Activated CD4-positive, alpha-beta T cell treated with anti-CD3 and anti-CD28 coated beads, Interleukin-2, Interleukin-4, amounts not matched to agents 100 ng/mL and 50 ng/mL, durations not matched to agents 16 hours and 8 hours (primary cell): ENCODE measurements at places on chromosomes 3 and 15.

GRCh38 chr3:51896607-51897305, 6.4 kb downstream of the IQCF1 start:
- DNase-seq = no peak

GRCh38 chr3:168926426-168926825, 737.1 kb downstream of the MECOM start:
- no peak for DNase-seq

GRCh38 chr3:25592510-25592968, 72.2 kb downstream of the TOP2B start:
- no peak for DNase-seq

- no peak for DNase-seq
These were observed 22.6 kb upstream of the MTMR10 start for GRCh38 chr15:31013863-31014607.

GRCh38 chr3:196412704-196413103, 19.5 kb downstream of the UBXN7 start:
- no peak for DNase-seq

GRCh38 chr3:197420115-197420514, 121.7 kb upstream of the DLG1 start:
- DNase-seq = no peak

DNA sequence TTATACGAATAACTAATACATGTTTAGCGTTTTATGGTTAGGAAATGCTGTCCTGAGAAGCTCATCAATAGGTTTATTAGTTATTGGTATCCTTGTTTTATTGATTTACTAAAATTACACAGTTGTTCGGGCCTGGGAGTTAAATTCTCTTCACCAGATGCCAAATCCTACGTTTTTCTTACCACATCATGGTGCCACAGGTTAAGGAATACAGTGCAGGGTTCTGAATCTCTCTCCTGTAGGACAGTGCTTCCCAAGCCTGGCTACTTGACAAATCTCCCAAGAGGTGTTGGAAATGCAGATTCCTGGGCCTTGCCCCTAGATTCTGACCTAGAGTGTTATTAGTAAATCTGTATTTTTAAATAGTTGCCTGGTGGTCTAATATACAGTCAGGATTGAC, 273.4 kb upstream of the LRRFIP2 start:
- no peak for DNase-seq

DNA sequence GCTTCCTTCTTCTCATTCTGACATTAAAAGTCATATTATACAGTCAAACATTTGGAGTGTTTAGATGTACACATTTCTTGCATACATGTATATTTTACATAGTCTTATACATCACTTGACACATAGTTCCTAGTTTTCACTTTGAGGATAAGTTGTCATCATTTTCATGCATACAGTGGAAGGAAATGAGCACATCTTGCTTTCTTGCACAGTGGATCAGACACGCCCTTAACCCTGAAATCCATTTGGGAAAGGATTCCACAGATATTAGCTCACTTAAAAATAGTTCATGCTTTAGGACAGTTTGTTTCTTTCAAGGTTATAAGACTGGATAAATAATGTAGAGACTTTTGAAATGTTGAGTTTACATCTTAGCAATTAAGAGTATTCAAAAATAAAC, 148.6 kb upstream of the MME start:
- no peak for DNase-seq

GRCh38 chr15:93289941-93290617, 201.1 kb upstream of the RGMA start:
- DNase-seq = no peak

DNA sequence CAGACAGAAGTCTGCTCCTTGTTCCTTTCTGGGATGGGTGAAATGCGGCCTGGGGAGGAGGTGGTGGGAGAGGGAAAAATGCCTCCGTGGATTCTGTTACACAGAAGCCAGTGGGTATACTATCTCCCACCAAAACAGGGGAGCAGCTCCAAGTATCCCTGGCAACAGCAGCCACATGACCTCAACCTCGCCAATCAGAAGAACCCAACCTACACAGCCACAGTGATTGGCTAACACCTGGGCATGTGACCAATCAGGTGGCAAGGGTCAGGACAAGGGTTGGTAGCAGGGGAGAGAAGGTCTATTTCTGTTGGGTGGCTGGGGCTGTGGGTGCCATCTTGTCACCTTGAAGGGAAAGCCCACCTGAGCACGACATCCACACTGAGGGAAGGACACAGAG, 9.1 kb upstream of the ACAD9 start:
- no peak for DNase-seq

DNA sequence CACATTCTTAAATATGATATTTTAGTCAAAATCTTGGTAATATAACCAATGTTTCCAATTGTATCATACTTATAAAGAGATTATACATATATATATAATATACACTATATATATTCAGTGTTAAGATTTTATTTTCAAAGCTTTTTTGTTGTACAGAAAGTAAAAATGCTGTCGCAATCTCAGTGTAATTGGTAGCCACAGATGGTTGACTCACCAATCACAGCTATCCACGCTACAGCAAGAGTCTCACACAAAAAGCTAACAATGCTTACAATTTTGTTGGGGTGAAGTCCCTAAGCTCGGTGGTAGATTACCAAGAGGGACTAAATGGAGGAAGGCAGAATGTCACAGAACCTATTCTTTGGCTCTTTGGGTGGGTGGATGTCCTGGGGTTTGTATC, 16.9 kb upstream of the CFAP161 start:
- no peak for DNase-seq

DNA sequence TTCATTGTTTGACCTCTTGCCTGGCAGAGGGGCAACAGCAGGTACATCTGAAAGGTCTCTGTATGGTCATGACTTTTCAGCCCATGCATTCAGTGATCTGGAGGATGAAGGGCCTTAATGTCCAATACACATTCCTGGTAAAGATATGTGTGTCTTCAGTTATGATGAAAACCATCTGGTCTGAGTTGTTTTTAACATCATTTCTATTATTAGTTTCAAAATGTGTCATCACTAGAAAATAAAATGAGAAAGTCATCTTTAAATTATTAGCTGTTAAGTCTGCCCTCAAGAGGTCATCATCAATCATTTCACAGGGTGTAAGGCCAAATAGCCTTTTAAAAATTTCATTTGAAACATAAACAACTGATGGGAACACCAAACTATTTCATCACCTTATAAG, 92.1 kb upstream of the PLSCR4 start:
- DNase-seq = no peak

DNA sequence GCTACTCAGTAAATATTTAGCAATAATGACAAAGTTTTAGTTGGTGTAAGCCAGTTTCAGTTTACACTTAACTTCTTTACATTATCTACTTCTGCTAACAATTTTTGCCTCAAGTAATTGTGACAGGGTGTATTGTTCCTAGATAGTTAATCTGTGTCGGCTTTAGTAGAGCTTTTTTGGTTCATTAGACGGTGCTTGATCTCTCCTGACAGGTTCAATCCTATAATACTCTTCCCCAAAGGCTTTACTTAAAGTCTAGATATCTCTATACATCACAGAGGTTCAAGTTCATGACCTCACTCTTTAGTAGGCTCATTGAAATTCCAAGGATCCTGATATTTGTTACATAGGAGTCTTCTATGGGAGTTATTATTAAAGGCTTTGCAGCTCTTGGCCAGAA, 365.6 kb upstream of the DPPA4 start:
- no peak for DNase-seq
